DMS53 (cell line): ENCODE measurements at places on chromosomes 5 and 9.

DNA sequence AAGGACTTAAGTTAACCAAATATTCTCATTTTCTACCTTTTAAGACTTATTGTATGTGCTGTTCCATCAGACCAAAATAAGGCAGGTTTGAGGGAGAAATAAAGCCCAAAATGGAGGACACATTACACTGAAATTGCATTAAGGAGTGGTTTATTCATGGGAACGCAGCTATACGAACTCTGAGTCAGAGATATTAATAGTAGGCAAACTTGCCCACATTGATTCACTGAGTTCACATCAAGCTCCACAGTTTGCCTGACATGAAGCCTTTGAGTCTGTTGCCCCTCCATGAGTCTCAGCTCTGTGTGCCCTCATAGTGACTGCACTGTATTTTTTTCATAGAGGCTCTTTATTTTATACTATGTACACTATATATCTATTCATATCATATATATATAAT lies 135.0 kb upstream of the SNX2 start:
- DNase-seq, result no peak

DNA sequence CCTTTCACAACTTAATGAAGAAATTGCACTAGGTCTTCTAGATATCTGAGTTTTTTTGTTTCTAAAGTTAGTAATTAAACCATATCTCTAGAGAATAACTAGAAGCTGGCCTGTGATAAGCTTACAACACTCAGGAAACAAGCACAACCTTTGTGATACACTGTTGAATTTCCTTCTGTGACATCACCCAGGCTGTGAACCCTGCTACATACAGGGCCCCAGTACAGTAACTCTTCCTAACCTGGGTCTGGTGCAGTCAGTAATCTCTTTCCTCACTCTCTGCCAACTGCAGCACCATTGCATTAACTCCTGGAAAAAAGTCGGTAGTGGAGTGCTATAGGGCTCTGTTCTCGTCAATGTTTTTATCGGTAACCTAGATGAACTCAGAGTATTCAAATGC lies 10.6 kb upstream of the IGFBPL1 start:
- no peak for DNase-seq

DNA sequence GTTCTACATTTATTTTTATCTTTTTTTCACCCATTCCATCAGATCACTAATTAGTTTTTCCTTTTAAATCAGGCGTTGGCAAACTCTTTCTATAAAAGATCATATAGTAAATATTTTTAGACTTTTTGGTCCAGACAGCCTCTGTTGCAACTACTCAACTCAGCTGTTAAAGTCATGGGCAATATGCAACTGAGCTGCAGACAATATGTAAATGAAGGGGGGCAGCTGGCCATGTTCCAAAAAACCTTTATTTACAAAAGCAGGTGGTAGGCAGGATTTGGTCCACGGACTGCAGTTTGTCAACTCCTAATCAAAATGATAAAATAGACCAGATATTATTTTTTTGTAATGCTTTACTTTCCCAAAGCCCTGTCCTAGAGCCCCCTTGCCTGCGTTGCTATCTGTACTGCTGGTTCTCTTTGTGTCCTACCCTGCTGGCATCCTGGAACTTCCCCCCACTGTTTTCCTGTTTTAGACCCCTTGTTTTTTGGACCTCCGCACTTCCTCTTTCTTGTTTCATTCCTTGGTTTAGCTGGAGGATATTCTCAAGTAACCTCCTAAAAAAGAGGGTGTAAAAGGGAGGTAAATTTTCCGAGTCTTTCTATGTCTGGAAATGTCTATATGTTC lies 24.7 kb upstream of the TNFSF8 start:
- DNase-seq, result no peak

DNA sequence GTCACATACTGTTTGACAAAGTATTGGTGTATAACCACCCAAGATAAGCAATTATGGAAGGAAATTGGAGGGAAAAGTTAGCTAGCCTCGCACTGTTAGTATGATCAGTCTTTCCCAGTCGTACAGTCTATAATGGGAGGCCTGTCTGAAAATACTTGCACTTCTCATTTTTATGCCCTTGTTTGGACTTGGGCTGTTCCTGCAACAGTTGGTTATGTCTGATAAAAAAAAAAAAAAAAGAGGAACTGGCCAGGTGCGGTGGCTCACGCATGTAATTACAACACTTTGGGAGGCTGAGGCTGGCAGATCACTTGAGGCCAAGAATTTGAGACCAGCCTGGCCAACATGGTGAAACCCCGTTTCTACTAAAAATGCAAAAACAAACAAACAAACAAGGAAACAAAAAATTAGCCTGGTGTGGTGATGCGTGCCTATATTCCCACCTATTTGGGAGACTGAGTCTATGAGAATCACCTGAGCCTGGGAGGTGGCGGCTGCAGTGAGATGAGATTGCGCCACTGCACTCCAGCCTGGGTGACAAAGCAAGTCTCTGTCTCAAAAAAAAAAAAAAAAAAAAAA lies 58.3 kb upstream of the ANKRD33B start:
- DNase-seq, result no peak

GRCh38 chr9:17614903-17615302 lies 36.0 kb downstream of the SH3GL2 start:
- peak; percentile 7 for DNase-seq

GRCh38 chr5:147701468-147701867 lies 81.1 kb downstream of the JAKMIP2 start:
- DNase-seq, result no peak

DNA sequence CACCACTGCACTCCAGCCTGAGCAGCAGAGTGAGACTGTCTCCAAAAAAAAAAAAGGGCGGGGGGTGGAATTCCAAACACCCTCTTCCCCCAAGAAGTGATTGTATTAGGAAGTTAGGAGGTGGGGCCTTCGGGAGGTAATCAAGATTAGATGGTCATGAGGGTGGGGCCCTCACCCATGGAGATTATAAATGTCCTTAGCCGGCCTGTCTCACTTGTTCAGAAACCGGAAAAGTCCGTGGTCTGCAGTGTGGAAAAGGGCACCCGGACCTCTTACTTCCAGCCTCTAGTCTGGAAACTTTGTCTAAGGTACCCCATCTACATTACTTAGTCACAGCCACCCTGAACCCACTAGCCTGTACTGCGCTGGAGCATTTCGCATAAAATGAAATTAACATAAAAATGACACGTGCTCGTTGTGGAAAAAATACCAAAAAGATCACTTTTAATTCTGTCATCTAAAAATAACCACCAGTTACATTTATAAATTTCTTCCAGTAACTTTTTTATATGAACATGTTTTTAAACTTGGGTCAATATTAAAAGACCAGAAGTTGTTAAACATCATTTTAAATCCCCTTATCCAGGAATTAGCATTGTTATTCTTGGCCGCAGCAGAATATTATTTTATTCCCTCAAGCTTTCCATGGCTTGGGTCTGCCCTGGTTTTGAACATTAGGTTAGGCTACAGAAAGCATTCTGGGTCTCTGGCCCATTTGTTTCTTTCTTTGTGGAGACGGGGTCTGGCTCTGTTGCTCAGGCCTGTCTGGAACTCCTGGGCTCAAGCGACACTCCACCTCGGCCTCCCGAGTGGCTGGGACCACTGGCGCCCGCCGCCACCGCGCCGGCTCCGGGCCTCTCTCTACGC lies 1.2 kb upstream of the CKS2 start:
- no peak for DNase-seq

DNA sequence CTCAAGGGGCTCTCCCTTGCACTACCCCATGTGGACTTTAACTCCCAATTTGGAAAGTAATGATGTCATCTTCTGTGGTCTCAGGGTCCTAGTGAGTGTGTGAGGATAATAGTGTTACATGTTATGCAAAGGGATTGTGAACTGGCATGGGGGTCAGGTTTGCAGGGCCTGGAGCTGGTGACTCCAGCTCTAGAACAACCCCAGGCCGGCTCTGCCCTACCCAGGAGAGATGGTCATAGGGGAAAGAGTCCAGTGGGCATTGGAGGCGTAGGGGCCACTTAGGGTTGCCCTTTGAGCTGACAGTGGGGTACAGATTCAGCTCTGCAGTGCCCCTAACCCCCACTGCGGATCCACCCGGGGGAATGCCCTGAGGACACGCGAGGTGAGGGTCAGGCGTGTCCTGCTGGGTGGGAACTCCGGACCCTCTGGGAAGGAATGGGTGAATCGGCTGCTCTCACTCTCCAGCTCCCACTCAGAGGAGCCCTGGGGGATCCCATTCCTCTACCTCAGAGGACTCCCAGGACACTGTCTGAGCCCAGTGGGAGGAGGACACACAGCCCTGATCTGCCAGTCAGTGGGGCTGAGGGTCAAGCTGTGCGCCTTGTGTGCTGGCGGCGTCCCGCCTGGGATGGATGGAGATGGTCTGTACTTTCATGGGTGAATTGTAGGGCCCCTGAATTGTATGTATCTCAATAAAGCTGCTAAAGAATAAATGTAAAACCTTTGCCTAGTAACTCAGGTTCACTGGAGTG lies 2.5 kb upstream of the NKD2 start:
- no peak for DNase-seq

DNA sequence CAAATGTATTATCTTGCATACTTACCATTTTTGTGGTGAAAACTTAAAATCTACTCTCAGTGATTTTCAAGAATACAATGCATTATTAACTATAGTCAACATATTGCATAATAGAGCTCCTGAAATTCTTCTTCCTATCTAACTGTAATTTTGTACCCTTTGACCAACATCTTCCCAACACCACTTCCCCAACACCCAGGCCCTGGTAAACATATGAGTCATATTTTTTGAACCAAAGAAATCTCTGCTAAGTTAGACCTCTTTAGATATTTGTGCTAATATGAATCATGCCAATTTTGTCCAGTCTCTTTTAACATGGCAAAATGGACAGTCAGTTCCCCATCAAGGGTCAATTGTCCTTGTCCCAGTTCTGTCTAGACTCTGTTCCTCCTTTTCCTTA lies 18.5 kb upstream of the RGS7BP start:
- DNase-seq, result peak; percentile 28

DNA sequence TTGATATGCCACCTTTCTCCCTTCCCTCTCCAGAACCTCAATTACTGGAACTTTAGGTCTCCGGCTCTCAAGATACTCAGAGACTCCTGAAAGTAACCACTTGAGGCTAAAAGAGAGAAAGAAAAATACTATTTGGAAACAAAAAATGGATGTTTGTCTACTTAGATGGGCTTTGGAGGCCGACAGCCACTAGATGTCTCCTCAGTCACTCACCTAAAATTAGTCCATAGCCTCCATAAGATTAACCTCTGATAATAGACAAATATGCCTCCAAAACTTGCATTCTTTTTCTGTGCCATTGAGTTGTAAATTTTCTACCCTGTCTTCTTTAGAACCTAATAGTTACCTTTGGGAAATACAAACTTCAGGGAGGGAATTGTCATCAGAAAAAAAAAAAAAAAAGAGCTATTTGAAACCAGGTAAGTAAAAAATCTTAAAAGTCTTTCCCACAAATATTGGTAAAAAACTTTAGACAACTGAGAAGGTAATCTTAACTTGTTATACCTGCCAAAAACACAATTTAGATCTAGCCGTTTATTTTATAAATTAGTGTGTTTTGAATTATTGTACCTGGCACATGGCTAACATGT lies 11.2 kb upstream of the PCDH1 start:
- peak; percentile 39 for DNase-seq

DNA sequence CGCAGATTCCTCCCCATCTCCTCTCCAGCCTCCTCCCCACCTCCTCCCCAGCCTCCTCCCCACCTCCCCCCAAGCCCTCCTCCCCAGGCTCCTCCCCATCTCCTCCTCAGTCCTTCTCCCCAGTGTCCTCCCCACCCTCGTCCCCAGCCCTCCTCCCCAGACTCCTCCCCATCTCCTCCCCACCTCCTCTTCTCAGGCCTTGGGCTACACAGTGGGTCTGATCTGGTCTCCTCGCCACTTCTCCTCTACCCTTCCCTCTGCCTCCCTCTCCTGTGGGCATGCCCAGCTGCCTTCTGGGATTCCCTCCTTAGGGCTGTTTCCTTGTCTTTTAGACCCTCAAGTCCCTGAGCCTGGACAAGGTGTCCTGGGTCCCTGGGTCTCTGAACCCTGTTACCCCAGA lies 28.3 kb downstream of the CXXC5 start:
- DNase-seq, result no peak

DNA sequence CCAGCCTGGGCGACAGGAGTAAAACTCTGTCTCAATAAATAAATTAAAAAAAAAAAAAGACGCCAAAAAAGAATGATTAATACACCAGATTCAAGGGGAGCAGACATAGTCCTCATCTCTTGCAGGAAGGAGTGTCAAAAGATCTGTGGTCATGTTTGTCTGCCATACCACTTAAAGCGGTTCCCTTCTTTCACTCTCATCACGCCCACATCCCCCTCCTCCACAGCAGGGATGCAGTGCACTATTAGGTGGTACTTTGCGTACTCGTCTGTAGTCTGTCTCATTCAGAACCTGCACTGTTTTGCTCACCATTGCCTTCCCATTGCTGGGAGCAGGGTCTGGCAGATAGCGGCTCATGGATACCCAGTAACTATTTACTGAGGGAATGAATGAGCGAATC lies 11.2 kb downstream of the CDHR2 start:
- no peak for DNase-seq

- DNase-seq, result no peak
These were observed 205.4 kb downstream of the SPATA31A6 start for GRCh38 chr9:42388846-42389245.

DNA sequence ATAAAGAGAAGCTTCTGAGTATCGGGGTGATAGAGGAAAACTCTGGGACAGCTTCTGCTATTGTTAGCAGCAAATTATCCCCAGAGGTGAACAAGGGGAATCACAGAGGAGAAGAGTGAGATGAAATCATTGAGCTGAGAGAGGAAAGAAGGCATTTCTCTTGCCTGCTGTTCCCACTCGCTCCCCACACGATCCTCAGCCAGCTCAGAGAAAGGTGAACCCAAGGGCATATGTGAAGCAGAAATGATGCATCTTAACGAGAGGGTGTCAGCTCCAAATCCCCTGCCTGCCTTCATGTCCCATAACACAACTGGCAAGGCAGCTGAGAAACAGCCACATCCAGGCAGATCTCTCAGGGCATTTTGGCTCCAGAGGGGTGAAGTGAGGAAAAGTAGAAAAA lies 111.6 kb downstream of the BRINP1 start:
- DNase-seq, result no peak

- DNase-seq, result no peak
These were observed 128.0 kb downstream of the PIP5K1B start for GRCh38 chr9:68832861-68833518.

- no peak for DNase-seq
These were observed 113.0 kb upstream of the ANKRD55 start for GRCh38 chr5:56346044-56346710.

GRCh38 chr9:127049044-127049443 lies 73.4 kb downstream of the ANGPTL2 start:
- DNase-seq, result peak; percentile 40

DNA sequence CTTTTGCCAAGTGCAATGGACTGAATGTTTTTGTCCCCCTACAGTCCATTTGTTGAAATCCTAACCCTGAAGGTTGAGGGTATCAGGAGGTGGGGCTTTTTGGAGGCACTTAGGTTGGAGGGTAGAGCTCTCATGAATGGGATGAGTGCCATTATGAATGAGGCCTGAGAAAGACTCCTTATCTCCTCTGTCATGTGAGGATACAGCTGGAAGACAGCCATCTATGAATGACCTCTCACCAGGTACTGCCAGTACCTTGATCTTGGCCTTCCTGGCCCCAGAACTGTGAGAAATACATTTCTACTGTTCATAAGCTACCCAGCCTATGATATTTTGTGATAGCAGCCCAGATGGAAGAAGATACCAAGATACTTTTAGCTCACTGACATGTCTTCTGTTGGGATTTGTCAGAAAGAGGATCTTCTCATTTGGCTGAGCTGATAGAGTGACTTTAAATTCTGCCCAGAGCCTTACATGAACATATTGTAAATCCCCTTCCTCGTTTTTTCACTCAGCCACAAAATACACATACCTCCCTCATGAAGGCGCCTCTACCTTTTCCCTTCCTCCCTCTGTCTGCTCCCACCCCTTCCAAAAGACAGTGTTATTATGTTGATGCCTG lies 256.4 kb downstream of the PDZD2 start:
- no peak for DNase-seq
